Cerebellar cortex (tissue), 1 donor: ENCODE measurements at places on chromosomes 1 and 21.

GRCh38 chr21:25850126-25850842, 115.5 kb downstream of the GABPA start:
- DNase-seq, result no peak

DNA sequence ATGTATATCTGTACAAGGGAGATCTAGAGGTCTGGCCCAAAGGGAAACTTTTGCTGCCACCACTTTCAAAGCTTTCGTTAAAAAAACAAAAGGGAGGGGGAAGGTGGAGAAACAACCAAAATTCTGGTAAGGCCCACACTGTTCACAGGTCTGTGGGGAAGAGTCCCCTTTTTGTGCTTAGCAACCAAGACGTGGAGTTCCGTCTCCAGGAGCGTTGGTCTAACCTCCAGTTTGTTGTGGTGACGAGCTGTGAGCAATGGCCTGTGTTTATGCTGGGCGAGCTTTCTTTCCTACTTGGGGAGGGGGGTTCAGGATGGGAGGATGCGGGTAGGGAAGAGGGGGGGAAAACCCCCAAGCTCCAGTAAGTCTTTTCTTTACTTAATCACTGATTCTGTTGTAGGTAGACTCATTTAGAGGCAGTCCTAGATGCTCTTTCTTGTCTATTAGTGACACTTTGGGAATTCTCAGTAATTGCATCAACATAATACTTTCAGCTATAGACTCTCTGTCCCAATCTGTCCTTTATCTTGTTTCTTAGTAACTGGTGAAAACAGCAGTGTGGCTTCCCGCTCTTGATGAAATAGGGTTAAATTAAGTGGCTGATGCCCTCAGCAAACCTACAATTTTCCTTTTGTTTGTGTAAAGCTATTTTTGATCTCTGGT, 1.5 kb downstream of the HIPK1 start:
- DNase-seq, result peak; percentile 28

DNA sequence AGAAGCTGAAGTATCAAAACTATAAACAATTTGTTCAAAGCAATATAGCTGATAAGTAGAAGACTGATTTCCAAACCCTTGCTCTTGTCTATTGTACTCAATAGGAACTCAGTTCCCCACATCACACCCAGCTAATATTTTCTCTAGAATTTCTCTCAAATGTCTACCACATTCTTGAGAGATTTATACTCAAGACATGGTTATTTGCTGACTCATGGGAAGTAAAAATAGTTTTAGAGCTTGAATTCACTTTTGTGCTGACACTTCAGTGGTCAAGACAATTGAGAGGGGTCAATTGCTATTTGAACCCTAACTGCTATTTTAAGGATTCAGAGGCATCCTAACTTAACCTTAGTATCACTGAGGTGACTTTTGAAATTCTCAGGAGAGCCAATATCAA, 99.0 kb downstream of the TNNI3K start:
- DNase-seq, result no peak

DNA sequence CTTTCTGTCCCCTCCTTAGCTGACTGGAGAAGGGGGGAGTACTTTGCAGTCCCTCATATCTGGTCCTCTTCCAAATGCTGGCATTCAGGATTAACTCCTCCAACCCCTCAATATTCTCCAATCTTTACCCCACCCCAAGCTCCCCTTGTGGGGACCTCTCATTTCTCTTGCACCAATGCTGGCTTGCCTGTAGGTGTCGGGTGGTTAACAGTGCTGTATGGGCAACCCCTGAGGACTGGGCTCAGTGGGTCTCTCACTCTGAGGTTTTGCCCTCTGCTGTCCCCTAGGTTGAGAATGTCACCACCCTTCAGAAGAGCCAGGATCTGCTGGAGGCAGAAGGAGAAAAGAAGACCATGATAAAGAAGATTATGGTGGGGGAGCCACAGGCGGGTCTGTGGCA, 27.0 kb downstream of the MROH7 start:
- DNase-seq, result no peak

GRCh38 chr1:212782422-212783154, 9.0 kb downstream of the NSL1 start:
- peak; percentile 31 for DNase-seq

DNA sequence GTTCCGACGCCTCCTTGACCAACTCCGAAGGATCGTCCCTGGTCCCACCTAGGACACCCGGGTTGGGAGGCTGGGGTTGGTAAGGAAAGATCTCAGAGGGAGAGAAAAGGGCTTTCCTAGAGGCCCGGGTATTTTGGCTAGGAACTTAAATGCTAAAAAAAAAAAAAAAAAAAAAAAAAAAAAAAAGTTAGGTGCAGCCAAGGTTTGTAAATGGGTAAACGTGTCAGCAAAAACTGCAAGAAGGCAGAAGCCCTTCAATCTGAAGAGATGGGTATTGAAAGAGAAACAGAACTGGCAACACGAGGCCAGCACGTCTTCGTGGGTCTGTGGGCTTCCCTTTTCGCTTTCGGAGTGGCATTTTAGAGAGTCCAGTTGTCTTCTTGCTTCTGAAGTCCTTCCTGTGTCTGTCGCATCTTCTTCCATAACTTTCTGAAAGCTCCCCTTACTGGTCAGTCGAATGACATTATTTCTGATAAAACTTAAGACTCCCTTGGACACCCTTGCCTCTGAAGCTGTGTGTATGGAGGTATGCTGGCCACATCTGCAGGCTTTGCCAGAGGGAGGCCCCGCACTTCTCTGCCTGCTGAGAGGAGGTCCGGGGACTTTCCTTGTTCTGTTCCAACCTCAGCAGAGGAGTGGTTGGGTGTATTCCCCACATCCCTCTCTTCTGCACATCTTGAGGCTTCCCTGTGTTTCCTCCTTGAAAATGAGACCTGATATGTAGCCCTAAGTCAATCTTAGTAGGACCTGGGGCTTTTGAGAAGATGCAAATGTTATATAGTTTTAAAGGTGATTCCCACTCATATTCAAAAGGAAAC, 745 bp downstream of the RCSD1 start:
- no peak for DNase-seq

GRCh38 chr1:35619237-35620121, 21.8 kb downstream of the PSMB2 start:
- no peak for DNase-seq

- no peak for DNase-seq
Measured at GRCh38 chr1:219665089-219665488, 52.2 kb upstream of the ZC3H11B start.

DNA sequence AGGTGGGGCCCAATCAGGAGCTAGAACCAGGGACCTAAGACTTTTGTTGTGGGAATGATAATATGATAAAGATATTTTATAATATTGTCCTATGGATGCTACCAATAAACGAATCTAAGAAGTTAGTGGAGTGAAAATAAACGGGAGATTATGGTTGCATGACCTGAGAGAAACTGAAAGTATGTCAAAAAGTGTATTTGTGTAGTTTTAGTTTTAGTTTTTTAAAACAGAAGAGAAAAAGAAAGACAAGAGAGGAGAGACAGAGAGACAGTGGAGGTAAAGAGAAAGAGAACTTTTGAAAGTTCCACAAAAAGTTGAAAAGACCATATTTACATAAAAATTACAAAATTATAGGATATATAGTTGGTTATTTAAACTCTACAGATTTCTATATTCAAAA, 64.1 kb upstream of the TMPRSS15 start:
- no peak for DNase-seq

GRCh38 chr1:25614501-25615171, 2.0 kb upstream of the MAN1C1 start:
- DNase-seq, result no peak

DNA sequence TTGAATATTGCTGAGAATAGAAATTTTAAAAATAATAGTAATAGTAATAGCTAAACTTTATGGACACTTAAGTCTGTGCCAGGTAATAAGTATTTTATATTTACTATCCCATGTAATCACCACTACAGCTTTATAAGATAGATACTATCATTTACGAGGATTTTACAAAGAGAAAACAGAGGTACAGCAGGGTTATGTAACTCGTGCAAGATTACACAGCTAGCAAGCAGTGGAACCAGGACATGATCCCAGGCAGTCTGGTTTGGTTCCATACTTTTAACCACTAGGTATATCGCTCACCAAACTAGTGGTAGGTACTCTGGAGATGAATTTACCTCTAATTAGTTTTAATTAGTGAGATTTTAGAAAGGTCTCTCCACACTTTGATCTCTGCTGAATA, 42.5 kb downstream of the SPAG17 start:
- no peak for DNase-seq

DNA sequence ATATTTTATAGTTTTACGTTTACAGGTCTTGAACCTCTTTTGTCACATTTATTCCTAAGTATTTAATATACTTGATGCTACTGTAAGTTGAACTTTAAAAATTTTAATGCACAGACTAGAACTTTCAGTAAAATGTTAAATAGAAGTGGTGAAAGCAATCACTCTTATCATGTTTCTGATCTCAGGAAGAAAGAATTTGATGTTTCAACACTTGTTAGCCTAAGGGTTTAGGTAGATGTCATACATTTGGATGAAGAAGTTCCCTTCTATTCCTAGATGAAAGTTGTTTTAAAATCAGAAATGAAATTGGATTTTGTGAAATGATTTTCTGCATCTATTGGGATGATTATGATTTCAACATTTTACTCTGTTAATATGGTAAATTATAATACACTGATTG, 63.6 kb upstream of the TTLL7 start:
- no peak for DNase-seq

- peak; percentile 7 for DNase-seq
Measured at GRCh38 chr1:11845641-11846335, 1.8 kb downstream of the NPPA start.

GRCh38 chr1:87200875-87201638, 127.6 kb upstream of the LMO4 start:
- no peak for DNase-seq

- peak; percentile 61 for DNase-seq
Measured at GRCh38 chr1:236489710-236490377, 33.9 kb upstream of the LGALS8 start.

GRCh38 chr1:53075761-53076163, 13.7 kb downstream of the PODN start:
- DNase-seq, result no peak

DNA sequence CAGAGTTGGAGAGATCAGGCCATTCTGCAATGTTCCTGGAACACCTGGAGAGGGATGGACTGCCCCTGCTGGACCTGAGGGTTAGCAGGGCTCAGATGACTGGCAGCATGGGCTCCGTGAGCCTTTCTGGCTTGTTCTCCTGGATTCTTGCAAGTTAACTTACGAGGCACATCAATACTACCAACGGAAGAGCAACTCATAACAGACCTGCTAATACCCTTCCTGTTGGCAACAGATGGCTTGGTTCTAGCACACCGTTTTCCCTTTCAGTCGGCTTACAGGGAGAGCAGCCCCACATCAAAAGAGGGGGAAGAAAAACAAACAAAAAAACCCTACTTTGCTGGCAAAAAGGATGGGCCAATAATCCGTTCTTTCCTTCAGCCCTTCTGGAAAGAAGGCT, 47.9 kb downstream of the SLC66A1 start:
- peak; percentile 73 for DNase-seq
